Fibroblast of skin of abdomen (primary cell): ENCODE measurements at places on chromosomes 3 and 15.
A peak's percentile ranks its signal among the peaks of the same experiment; 100 is the strongest.

- no peak for DNase-seq
These were observed 21.4 kb downstream of the RFX7 start for GRCh38 chr15:56222302-56222701.

GRCh38 chr15:86399041-86399954, 319.6 kb downstream of the AGBL1 start:
- DNase-seq = no peak

- DNase-seq = peak; percentile 95
These were observed 493.9 kb upstream of the ZNF385D start for GRCh38 chr3:22244761-22245521.

- no peak for DNase-seq
These were observed 228.9 kb upstream of the NR2E3 start for GRCh38 chr15:71581398-71581930.
